ENCODE measurements at places on chromosomes 7 and 10.

DNA sequence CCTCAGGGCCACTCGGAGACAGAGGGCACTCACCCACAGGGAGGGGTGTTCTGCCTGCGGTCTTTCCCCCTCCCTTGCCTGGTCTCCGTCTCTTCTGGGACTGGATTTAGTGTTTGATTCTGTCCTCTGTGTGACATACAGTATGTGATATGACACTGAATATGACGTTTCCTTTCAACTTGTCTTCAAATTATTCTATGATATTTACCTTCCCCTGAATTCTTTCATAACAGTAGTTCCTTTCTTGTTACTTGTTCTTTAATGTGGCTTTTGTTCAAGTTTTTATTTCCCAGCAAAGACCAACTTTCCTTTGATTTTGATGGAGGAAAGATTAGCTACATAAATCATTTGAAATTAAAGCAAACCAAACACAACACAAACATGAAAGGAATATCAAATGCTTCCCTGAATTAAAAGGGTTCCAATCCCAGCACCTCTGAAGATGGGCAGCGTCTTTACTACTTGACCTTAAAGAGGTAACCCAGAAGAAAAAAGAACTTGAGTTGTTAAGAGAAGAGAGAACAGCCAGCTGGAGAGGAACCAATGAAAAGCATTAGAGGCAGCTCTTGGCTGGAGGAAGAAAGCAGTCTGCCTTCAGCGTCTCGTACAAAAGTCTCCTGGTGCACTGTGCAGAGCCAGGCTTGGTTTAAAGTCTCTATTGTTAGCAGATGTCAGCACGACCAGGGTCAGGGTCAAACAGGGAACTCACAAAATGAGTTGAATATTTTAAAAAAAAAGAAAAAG, 18.3 kb upstream of the RHEB start:
- no peak for DNase-seq

DNA sequence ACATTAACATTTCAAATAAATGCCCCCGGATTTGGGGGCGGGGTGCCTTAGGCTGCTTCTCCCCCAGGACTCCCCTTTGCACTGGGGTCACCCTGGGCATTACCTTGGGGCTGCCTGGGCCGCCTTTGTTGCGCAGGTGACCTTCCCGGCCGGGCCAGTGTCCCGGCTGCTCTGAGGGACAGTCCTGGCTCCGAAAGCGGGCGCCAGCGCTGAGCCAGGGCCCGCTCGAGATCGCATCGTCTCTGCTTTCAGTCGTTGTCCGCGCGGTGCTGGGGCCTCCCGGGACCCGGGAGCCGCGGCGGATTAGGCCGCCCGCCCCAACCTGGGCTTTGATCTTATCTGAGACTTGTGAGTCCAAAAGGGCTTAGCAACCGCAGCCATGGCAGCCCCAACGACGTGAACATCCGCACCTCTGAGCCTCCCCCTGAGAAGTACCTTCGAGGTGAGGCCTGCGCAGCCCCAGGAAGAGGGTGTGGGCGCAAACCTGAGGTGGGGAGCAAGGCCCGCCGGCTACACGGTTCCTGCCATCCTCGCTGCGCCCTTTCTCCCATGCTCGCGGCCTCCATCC, 14.8 kb upstream of the WAPL start:
- peak; percentile 75 for DNase-seq

GRCh38 chr10:124078714-124079113, 14.7 kb downstream of the CHST15 start:
- DNase-seq, result no peak

DNA sequence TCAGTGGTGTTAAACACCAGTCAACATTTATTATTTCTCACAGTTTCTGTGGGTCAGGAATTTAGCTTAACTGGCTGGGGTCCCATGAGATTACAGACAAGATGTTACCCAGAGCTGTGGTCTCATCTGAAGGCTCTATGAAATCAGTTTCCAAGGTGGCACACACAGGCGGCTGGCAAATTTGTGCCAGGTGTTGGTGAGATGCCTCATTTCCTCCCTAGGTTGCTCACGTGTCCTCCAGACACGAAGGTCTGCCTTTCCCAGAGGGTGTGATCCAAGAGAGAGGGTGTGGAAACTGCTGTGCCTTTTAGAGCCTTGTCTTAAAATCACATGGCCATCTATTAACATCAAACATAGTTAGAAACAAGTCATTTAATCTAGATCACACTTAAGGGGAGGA, 209.0 kb downstream of the JCAD start:
- no peak for DNase-seq

GRCh38 chr10:1454951-1455350, 282.4 kb downstream of the ADARB2 start:
- no peak for DNase-seq

DNA sequence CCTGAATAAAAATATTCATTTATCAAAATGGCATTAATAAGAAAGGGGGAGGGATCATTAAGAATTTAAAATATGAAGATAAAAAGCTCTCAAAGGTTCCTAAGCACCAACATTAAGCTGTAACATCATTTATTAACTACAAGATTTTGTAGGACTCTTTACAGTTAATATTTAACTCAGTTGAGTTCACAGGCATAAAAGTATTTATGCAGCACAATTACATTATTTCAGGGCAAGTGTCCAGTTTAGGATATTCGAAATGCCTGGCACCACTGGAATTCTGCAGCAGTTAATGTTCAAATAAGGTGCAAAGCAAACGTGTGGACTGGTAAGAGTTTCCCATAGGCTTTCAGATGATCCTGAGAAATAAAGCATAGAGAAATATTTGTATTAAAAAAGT, 30.5 kb downstream of the NPS start:
- no peak for DNase-seq

- DNase-seq, result no peak
Observed at GRCh38 chr10:117635826-117636225, 93.3 kb downstream of the EMX2 start.

DNA sequence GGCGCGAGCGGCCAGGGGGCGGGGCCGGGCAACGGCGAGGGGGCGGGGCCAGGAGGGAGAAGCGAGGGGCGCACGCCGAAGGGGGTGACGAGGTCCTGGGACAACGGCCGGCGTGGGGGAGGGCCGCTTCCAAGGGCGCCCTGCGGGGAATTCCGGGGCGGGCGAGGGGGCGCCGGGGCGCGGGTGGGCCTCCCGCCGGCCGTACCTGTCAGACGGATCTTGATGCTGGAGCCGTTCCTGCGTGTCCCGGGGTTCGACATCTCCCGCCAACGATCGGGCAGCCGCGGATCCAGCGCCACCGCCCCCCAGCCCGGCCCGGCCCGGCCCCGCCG, 421 bp downstream of the SMURF1 start:
- no peak for DNase-seq

GRCh38 chr10:124244256-124244877, 151.0 kb upstream of the CHST15 start:
- DNase-seq, result no peak

DNA sequence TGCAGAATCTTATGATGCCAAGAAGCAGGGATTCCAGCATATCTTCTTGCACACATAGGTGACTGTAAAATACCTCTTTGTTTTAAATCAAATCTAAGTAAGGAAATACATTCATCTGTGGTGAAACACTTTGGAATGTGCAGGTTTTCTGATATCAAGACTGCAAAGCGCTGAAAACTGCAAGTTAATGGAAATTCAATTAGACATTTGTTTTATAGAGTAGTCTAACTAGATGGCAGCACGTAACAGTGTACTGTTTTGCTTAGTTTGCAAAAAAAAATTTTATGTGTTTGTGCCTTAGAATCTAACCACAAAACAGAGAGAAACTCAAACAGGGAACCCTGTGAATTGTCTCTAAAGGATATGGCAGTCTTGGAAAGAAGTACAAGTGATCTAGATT, 259.2 kb downstream of the HDAC9 start:
- no peak for DNase-seq

DNA sequence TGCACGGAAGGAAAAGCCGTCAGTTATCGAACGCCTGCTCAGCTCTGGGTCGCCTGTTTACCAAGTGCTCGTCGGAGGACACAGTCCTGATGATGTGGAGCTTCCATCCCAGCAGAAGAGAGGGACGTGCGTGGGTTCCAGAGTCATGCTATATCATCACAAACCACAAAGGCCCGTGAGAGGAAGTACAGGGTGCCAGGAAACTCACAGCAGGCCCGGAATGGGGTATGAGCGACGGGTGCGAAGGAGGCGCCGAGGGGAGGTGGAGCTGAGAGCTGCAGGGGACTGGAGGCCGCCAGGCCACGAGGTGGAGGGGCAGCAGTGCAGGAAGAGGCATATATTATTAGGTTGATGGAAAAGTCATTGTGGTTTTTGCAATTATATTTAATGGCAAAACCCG, 102.5 kb downstream of the ACTR3B start:
- DNase-seq, result no peak

DNA sequence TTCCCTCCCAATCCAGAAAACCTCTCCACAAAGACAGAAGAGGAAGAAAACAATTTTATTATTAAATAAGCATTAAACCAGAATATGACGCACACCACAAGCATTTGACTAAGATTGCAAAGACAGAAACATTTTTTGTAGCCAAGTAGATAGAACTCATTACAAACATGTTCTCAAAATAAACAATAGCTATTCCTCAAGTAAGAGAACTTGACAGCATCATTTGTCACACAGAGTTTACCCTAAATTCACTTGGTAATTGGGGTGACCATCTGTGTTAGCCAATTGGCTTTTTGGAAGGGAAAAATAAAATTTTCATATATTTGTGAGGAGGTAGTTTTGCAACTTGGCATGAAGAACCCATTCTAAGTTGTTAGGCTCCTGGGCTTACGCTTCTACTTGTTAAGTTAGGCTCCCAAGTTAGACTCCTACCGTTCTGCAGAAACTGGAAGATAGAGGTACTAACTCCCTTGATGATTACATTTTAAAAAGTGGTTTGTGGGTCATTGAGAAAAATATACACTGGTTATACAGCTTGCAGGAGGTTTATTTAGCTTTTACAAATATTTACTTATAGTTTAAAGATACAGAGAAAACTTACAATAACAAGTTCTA, 618.6 kb upstream of the CNTNAP2 start:
- DNase-seq, result no peak

DNA sequence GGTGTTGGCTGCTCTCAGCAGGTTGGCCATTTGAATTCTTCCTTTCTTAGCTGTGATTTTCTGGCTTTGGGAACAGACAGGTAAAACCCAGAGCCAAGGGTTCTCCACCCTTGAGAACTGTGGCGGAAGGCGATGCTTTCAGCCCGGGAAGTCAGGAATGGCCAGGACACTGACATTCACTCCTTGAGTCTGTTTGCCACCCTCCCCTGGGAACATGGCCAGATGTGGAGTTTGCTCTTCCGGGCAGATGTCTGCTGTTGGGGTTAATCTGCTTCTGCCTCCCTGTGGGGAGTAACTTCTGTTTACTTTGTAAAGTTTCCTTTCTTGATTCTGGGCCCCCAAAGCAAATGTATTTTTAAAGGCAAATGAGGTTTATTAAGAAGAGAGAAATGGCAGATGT, 17.7 kb downstream of the GATA3 start:
- no peak for DNase-seq

DNA sequence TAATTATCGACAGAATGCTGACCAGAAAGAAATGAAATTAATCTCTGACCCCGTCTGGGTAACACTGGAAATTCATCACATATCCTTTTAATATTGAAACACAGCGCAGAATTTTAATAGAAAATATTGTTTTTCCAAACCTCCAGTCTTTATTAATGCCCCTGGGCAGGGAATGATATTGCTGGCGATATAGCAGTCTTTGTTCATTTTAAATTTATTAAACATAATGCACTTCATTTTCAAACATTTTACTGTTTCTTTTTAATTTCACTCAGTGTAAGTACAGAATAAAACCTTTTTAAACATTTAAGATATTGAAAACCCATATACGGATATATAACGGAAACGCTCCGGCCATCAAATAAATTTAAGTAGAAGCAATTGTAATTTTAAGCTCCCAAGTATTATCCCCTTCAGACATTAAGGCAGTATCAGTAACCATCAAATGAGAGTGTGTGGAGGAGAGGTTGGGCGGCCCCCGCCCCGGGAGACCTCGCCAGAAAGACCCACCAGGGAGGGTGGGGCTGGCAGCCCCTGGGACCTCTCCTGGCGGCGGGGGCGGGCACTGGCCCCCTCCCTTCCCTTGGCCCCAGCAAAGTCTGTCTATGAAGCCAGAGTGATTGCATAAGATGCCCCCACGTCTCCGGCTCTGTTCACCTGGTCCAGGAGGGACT, 10.8 kb downstream of the UNCX start:
- DNase-seq, result no peak

- DNase-seq, result peak; percentile 82
Observed at GRCh38 chr7:8440670-8441069, 7.3 kb downstream of the NXPH1 start.

DNA sequence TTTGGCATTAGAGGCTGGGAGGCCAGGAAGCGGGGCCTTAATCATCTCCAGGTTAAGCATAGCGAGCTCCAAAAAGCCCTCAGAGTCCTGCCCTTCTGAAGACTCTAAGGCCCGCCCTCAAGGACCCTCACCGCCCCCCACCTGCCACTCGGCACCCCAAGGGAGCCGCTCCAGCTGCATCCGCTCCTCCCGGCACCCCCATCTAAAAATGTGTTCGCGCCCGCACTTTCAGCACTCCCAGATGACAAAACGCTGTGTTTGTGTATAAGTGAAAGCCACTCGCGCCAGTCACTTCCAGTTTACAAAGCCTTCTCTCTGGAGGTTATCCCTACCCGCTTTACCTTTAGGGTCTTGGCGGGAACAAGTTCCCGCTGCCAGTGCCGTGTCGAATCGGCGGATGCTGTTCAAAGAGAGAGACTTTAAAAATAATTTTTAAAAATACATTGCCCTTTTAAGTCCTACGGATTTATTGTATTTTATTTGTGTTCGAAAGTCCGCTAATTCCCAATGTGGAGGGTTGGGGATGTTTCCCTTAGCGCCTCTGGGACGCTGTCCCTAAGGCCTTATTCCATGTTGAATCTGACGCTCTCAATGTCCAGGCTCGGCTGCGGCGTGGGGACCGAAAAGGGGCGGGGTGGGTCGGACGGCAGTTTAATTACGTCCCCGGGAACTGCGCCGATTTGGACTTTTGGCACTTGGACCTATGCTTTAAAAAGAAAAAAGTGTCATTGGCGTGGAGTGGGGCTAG, at the start of the genes DCLRE1A and NHLRC2:
Gene DCLRE1A (minus strand): TSS at position 70 of the 748 bp plus-strand sequence. CDS start 900 bp downstream, outside the sequence.
Gene NHLRC2 (plus strand): TSS at position 649 of the 748 bp plus-strand sequence. CDS start 212 bp downstream, outside the sequence.
- peak; percentile 86 for DNase-seq

GRCh38 chr7:12801107-12801506, 113.7 kb downstream of the ARL4A start:
- no peak for DNase-seq

GRCh38 chr10:1347525-1347924, 291.3 kb downstream of the WDR37 start:
- DNase-seq, result no peak

- DNase-seq, result no peak
Observed at GRCh38 chr7:77528368-77528767, 8.7 kb upstream of the PTPN12 start.

DNA sequence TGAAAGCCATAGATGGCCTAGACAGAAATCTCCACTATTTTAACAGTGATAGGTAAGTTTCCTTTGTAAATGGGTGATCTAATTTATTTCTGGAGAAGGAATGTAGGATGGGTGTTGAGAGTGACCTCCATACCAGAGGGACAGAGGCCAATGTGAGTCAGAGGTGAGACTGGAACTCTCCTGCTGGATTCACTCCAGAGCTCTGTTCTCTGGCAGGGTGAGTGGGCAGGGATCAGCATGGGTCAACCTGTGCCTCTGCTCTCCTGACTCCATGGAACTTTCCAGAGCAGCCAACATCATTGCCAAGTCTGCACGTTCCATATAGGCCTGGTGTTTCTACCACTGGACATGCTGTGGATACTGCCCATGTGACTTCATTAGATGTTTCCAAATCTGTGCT, 11.4 kb downstream of the AKR1C3 start:
- DNase-seq, result no peak

- no peak for DNase-seq
Observed at GRCh38 chr10:83252169-83252568, 887.1 kb upstream of the GHITM start.

GRCh38 chr10:1536341-1536740, 201.0 kb downstream of the ADARB2 start:
- no peak for DNase-seq
